ENCODE measurements at places on chromosomes 5 and 9. TPM values are rescaled to one million over a fixed set of nuclear protein-coding genes. Genes with fewer than 3 reads are reported as not detected.
A peak's percentile ranks its signal among the peaks of the same experiment; 100 is the strongest.

DNA sequence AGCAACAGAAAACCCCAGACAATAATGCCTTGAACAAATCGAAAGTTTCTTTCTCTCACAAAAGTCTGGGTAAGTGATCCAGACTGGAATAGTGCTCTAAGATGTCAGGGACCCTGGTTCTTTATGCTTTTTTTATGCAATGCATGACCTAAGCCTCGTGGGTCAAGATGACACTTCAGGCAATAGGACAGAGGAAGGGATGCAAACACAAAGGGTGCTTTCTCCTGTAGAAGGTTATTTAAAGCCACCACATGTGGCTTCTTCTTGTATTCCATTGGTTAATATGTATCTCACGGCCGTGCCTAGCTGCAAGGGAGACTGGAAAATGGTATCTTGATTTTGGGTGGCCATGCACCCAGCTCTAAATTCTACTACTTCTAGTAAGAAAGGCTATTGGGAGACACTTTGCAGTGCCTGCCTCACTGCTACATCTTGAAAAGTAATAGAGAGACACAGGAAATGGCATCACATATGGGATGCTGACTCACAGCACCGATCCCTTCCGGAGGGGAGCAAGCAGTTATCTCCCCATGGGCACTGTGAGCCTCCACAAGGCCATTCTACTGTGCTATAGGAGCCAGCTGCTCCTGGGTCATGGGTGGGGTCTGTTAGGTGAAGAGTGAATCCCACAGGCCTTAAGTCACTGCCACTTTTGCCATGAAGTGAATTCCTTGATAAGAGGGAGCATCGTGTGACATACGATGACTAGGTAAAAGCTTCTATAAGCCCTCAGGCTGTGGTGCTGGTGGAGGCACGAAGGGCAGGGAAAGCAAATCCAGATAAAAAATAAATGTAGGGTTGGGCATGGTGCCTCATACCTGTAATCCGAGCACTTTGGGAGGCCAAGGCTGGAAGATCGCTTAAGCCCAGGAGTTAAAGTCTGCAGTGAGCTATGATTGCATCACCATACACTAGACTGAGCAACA is 32.5 kb upstream of the RAB14 start:
- peak; percentile 43 for DNase-seq

GRCh38 chr5:35230038-35230611 is at the start of gene PRLR:
Gene PRLR (minus strand): TSS chr5:35230487. CDS start chr5:35089620, 140,867 bp downstream.
- peak; percentile 74 for DNase-seq

GRCh38 chr5:141441571-141442170 is 11.4 kb downstream of the PCDHGA12 start:
- DNase-seq = no peak

ZBTB6 gene
- total RNA-seq = 20.3 TPM
